SJCRH30 (cell line): ENCODE measurements at places on chromosomes 16 and 17.

DNA sequence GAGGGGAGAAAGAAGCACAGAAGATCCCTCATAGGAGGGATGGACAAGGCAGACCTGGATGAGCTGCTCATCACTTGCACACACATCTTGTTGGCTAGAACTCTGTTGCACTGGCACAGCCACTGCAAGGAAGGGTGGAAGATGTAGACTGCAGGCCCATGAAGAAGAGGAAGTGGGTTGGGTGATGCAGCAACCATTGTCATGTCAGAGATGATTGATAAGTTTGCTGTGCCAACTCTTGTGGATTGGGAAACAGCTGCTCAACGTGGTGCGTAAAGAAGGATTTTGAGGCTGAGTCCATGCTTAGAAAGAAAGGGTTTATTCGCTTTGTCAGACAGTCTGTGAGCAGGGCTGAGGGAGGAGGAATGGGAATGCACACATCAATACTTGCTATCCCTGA, 161.4 kb upstream of the MPHOSPH6 start:
- no peak for DNase-seq

DNA sequence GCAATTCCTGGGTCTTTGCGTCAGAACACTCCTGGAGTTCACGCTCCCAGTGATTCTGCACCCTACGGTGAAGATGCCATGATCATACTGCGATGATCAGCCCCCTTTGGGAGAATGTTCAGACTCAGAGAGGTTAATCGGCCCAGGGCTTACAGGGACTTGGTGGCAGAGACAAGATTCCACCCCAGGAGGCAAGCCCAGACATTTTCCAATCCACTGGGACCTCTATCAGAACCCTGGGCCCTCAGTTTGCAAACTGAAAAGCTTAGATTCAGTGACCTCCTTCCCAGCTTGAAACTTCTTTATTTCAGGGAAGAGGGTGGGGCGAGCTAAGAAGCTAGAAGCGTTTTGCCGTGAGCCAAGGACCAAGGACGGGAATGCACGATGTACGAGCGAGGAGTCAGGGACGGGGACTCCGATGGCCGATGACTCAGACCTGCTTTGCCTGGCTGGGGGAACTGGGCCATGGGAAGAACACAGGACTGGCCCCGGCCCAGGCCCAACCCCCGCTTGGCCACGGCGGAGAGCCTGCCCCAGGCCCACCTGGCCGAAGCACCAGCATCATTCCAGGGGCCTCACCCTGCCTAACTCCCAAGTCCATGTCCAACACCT, 34.7 kb downstream of the SOCS3 start:
- no peak for DNase-seq

- peak; percentile 55 for DNase-seq
These were observed 1.0 kb upstream of the CCNF start for GRCh38 chr16:2428051-2428783.

- peak; percentile 40 for DNase-seq
These were observed 14.5 kb downstream of the ACACA start for GRCh38 chr17:37392024-37392590.

GRCh38 chr16:83258366-83258928, 549.3 kb upstream of the HSBP1 start:
- no peak for DNase-seq

DNA sequence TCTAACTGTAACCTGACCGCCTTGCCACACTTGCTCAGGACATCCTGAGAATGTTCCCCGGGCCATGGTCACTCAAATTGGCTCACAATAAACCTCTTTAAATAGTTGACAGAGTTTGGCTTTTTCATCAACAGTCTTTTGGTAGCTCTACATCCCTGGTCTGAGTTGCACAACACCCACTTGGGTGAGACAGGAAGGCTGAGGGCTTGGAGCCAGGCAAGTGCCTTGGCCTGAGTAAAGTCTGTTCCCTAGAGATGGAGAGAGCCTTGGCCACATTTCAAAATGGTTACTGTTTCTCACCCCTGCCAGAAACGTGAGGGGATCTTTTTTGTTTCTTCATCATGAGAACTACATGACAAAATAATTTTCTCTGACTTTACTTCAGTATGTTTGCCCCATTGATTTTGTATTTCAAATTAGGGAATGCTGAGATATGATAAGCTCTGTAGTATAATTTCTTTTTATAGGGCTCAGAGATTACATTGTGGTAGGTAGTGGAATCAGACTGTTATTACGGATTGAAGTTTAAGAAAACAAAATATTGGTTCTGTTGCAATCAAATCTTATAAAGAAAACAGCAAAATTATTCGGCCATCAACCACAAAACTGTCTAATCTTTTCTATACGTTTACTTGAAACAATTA, 53.9 kb upstream of the NETO2 start:
- no peak for DNase-seq

DNA sequence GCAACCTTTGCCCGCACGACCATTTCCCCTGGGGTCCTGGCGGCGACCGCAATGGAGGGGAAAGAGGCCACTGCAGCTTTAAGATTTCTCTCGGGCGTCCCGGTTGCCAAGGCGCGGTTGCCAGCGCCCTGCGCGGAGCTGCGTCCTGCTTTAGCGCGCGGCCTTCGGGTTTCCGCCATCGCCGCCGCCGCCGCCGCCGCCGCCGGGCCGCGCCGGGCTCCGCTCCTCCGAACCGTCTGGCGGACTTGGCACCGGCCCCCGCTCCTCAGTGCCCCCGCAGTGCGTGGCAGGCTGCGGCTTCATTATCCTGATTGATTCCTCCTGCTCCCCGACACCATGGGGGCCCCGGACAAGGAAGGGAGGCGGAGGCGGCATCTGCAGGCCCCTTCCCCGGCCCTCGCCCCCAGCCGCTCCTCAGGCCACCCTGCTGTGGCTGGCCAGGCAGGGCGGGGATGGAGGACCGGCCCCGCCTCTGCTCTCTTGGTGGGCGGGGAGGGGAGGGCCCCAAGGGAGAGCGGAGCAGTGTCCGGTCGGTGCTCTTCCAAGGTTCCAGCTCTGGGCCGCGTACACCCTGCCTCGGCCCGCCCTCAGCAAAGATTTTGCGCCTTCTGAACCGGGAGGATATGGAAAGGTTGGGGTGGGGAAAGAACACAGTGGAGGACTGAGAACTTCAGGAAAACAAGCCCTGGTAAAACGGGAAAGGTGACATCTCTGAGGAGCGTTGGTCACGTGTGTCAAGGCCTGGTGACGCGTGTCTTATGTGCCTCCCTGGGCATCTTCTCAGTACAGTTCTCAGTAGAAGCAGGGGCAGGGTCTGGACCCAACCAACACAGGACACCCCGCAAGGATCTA, 34.0 kb downstream of the NEUROD2 start:
- peak; percentile 59 for DNase-seq

- DNase-seq, result no peak
These were observed 15.9 kb upstream of the USP10 start for GRCh38 chr16:84683691-84684591.

DNA sequence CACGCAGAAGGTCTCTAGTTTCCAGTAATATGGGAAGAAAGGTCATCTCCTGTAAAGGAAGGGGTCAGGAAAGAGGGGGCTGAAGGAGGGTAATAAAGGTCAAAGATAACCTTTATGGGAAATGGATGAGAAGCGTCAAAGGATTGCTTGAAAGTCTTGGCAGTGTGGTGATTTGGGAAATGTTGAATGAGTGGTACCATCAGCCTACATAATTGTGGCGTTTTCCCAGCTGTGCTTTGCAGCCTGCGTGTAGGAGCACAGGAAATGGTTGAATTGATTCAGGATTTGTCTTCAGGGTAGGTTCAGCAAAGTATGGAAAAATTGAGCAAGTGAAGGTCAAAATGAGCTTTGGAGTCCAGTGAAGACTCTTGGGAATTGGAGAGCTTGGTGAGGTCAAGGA, 115.8 kb upstream of the NOL11 start:
- DNase-seq, result no peak

DNA sequence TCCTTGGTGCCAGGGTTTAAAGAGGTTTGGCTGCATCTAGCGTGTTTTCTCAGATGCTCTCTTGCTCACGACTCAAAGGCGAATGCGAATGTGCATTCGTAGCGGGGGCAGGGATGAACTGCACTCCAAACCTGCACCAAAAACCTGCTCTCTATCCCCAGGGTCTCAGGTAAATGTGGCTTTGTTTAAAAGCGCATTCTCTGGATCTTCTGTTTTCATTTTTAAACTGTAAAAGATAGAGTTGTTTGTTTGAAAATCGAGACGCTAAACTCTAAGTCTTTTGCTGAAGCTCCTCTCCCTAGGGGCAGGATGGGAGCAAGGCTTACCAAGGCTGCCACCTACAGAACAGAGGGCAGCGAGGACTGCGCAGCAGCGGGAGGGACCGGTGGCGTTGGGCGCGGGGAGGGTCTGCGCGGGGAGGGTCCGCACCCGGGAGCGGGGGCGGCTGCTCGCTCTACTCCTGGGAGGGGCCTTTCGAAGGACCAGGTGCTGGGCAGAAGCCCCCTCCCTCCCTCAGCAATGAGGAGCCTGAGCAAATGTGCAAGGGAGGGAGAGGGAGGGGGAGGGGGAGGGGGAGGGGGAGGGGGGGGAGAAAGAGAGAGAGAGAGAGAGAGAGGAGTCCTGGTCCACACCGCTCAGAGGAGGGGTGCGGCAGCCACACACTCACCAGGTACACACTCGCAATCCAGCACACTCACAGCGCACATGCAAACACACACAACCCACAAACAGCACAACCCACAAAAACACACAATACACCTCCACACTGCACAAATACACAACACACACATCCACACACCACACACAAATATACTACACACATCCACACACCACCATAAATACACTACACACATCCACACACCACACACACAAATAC, 142.8 kb downstream of the GRIN2A start:
- DNase-seq, result no peak

GRCh38 chr17:50176559-50177357, 11.0 kb downstream of the SGCA start:
- DNase-seq, result no peak

DNA sequence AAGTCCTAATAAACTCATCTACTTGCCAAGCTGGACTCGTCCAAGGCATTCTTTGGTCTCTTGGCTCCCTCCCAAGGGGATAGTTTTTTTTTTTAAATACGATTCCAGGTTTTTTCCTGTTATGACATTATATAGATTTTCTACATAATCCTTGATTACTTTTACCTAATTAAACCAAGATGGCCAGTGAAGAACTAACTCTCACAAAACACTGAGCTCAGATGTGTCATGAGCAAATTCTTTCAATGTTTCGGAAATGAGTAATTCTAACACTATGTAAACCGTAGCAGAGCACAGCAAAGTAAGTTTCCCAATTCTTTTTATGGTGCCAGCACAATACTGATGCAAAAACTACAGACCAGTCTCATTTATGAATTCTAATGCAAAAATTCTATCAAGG, 1.8 kb downstream of the ZNF23 start:
- DNase-seq, result no peak

- DNase-seq, result peak; percentile 70
These were observed 37.2 kb upstream of the ADGRG1 start for GRCh38 chr16:57591086-57591869.

- DNase-seq, result no peak
These were observed 3.5 kb downstream of the DEF8 start for GRCh38 chr16:89952049-89952448.

- no peak for DNase-seq
These were observed 123.5 kb upstream of the PLCG2 start for GRCh38 chr16:81655469-81656162.

DNA sequence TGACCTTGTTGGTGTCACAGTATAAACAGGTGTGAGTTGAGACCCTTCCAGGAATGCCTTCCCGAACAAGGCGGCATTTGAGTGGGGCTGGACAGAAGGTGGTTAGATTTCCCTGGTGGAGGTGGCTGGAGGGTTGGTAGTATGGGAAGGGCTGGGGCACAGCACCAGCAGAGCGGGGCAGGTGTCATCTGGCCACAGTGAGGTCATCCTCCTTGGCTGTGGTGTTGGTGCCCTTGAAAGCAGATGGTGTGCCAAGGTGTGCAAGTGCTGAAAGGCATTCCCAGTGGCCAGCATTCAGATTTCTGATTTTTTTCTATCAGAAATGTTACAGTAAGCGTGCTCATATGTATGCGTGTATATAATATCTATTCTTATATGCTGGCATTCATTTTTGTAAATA, 126.6 kb downstream of the LAT start:
- DNase-seq, result no peak

- DNase-seq, result no peak
These were observed 4.8 kb upstream of the MT2A start for GRCh38 chr16:56603589-56603988.

- DNase-seq, result no peak
These were observed 51.3 kb downstream of the EPN2 start for GRCh38 chr17:19288453-19288852.

DNA sequence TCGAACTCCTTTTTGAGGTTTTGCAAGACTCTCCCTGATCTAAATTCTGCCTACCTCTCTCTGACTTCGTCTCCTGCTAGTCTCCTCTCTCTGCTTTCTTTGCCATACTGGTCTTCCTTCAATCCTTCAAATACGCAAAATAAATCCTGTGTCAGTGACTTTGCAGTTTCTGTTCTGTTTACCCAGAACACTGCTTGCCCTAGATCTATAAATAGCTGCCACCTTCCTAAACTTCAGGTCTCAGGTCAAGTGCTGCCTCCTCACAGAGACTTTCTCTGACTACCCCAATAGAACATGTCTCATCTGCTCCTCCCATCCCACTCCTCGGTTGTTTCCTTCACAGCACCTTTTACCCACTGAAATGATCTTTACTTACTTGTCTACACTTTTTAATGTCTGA, 78.9 kb downstream of the TRIM37 start:
- DNase-seq, result no peak

GRCh38 chr17:39527220-39527813, 66.0 kb downstream of the CDK12 start:
- DNase-seq, result peak; percentile 61

- DNase-seq, result peak; percentile 95
These were observed at the start of gene PSMC3IP for GRCh38 chr17:42577532-42578281. Gene PSMC3IP (minus strand): TSS chr17:42577729. CDS start chr17:42577686, 43 bp downstream.

DNA sequence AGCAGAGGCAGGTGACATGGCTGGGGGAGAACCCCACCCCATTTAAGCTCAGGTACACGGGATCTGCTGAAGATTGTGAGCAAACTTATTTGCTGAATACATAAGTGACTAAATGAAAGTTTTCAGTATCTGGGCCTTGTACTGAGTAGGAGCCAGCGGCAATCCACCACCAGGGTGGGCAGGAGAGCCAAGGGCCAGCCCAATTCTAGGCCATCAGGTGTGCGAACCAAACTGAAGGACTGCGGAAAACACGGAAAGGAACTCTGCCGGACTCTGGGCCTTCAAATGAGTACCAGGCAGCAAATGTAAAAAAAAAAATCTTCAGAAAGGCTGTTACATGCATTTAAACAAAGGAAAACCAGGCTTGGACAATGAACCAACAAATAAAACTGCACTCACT, 19.7 kb downstream of the ARHGAP17 start:
- no peak for DNase-seq

DNA sequence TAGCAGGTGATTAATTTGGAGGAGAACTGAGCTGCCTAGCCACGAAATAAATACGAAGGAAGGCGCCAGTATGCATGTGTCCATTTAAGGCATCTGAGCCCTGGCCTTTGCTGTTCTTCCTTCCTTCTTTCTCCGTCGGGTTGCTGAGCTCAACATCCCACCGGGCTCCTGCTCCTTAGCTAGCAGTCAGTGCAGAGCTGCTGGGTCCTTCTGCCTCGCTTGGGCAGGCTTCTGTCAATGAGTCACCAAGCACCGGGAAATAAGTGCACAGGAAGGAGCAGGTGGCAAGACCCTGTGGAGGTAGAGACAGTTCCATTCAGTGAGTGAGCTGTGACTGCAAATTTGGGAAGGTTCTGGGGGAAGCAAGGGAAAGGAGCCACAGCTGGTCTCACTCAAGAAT, 120.7 kb downstream of the CCDC182 start:
- DNase-seq, result no peak

GRCh38 chr16:337437-337836, 15.1 kb downstream of the AXIN1 start:
- DNase-seq, result no peak
